ENCODE measurements at places on chromosomes 12 and 14. TPM values are rescaled to one million over a fixed set of nuclear protein-coding genes. Genes with fewer than 3 reads are reported as not detected.

GALC gene
- 15.5 TPM for total RNA-seq

OTX2 gene
- total RNA-seq, result not detected

BEST3 gene
- not detected for total RNA-seq

SLCO1B1 gene
- total RNA-seq, result not detected

TRIM9 gene
- 0.44 TPM for total RNA-seq

CCDC197 gene
- not detected for total RNA-seq

FOXG1 gene
- not detected for total RNA-seq

SERPINA12 gene
- not detected for total RNA-seq

VDR gene
- total RNA-seq, result 17.3 TPM

RHEBL1 gene
- total RNA-seq, result 4.6 TPM

NID2 gene
- total RNA-seq, result 0.33 TPM

LRTM2 gene
- total RNA-seq, result not detected

CKB gene
- 0.67 TPM for total RNA-seq

BHLHE41 gene
- total RNA-seq, result not detected

RASAL1 gene
- total RNA-seq, result 0.20 TPM

NANOG gene
- not detected for total RNA-seq

DGLUCY gene
- 110 TPM for total RNA-seq

RIPK3 gene
- total RNA-seq, result 41.4 TPM

GZMH gene
- total RNA-seq, result 1.9 TPM

LRRK2 gene
- not detected for total RNA-seq

ZDHHC22 gene
- total RNA-seq, result not detected

RNASE3 gene
- total RNA-seq, result not detected

ATP6V1D gene
- 48.9 TPM for total RNA-seq

WBP11 gene
- total RNA-seq, result 95.7 TPM

PRIM1 gene
- 52.9 TPM for total RNA-seq

ENDOU gene
- total RNA-seq, result not detected

CLBA1 gene
- total RNA-seq, result 0.77 TPM

RNASE11 gene
- total RNA-seq, result not detected

PELI2 gene
- 2.5 TPM for total RNA-seq

CIROP gene
- not detected for total RNA-seq

IL26 gene
- total RNA-seq, result 1.00 TPM

ETFBKMT gene
- 1.2 TPM for total RNA-seq

PTMS gene
- 25.6 TPM for total RNA-seq

KRT73 gene
- total RNA-seq, result 8.2 TPM

HNRNPC gene
- total RNA-seq, result 684 TPM

TXNDC16 gene
- total RNA-seq, result 12.0 TPM

ZNF891 gene
- total RNA-seq, result 2.7 TPM

EXD2 gene
- total RNA-seq, result 5.8 TPM

NUDT4 gene
- 41.0 TPM for total RNA-seq

EPYC gene
- total RNA-seq, result not detected

ALG10B gene
- 13.5 TPM for total RNA-seq

FANCM gene
- 15.6 TPM for total RNA-seq

TOGARAM1 gene
- total RNA-seq, result 8.7 TPM

CLEC1A gene
- not detected for total RNA-seq

HSPB8 gene
- not detected for total RNA-seq

ADCY6 gene
- total RNA-seq, result not detected

DNAH10 gene
- total RNA-seq, result 0.17 TPM

COQ10A gene
- 15.3 TPM for total RNA-seq

SIX6 gene
- not detected for total RNA-seq

ASCL1 gene
- total RNA-seq, result not detected

TOMM20L gene
- not detected for total RNA-seq

LRFN5 gene
- not detected for total RNA-seq

VPS37B gene
- total RNA-seq, result 23.7 TPM

SLC25A47 gene
- total RNA-seq, result not detected

Measured in activated CD4-positive, alpha-beta T cell treated with anti-CD3 and anti-CD28 coated beads, Interleukin-2, amount 10 ng/mL, durations not matched to agents 7 days and 5 days (primary cell).